ENCODE measurements at places on chromosomes 6 and 20. TPM values are rescaled to one million over a fixed set of nuclear protein-coding genes. Genes with fewer than 3 reads are reported as not detected.
A peak's percentile ranks its signal among the peaks of the same experiment; 100 is the strongest.

- no peaks in the 10 kb centered on the region for H3K27me3 ChIP-seq
- H3K4me1 ChIP-seq = peaks cover 3% of the 10 kb centered on the region
- H3K4me3 ChIP-seq = no peak overlapping the region
- no peaks in the 10 kb centered on the region for H3K36me3 ChIP-seq
- no peak for DNase-seq
These were observed 117.6 kb downstream of the SLC16A10 start for GRCh38 chr6:111204881-111205280.

DNA sequence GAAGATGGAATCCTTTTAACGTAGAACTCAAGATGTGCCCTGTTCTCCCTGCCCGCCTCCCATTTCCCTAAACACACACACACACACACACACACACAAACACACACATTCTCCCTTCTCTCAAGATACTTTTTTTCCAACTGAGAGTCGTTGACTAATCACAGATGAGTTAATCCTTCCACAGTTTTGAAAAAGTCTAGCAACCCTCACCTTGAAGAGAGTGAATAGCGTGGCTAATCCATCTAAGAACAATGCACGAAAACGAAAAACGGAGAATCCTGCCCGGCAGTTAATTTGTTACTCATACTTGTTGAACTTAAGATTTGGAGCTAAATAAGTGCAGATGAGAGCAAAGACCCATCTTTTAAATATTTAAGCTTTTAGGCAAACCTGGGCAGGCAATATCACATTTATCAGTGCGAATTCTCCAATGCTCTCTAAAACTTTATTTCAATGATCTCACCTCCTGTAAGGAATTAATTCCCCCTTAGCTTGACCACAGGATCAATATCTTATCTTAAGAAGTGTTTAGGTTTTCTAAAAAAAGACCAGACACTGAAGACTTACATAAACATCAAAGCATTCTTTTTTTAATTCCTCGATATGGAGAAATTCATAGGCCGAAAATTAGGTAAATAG, 1.1 kb downstream of the AGPAT4 start:
- peak overlapping the region; percentile 43 for H3K4me3 ChIP-seq
- H3K4me1 ChIP-seq = peaks cover 14% of the 10 kb centered on the region
- DNase-seq = peak; percentile 29
- H3K27me3 ChIP-seq = no peaks in the 10 kb centered on the region
- H3K27ac ChIP-seq = peak overlapping the region; percentile 73
- H3K36me3 ChIP-seq = no peaks in the 10 kb centered on the region

The EYS gene
- polyA plus RNA-seq = 0.68 TPM

DNA sequence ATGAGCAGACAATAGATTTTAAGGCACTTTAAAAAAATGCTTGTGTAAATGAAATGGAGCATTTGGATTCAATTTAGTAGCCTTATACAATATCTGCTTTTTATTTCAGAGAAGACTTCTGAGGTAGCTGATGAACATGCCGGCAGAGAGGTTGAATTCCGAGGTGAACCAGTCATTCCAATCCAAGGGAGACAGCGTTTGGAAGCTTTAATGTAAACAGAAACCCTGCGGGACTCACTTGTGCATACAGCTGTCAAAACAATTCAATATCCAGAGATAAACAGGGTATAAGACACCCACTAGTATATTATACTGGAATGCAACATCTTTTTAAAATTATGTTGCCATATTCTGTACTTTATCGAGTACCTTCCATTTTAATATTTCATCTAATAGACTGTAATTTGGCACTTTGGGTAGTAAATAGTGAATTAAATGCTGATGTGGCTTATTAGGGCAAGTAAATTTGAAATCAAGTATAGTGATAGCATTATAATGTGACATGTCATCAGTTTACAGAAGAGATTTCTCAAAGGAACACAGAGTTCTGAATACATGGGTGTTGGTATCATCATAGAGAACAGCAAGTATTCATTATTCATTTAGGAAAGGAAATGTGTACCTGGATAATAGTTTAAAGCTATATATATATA, 347.7 kb downstream of the PRKN start:
- H3K27ac ChIP-seq = no peak overlapping the region
- H3K4me1 ChIP-seq = peaks cover 6% of the 10 kb centered on the region
- no peaks in the 10 kb centered on the region for H3K27me3 ChIP-seq

The C6orf58 gene
- not detected for polyA plus RNA-seq

DNA sequence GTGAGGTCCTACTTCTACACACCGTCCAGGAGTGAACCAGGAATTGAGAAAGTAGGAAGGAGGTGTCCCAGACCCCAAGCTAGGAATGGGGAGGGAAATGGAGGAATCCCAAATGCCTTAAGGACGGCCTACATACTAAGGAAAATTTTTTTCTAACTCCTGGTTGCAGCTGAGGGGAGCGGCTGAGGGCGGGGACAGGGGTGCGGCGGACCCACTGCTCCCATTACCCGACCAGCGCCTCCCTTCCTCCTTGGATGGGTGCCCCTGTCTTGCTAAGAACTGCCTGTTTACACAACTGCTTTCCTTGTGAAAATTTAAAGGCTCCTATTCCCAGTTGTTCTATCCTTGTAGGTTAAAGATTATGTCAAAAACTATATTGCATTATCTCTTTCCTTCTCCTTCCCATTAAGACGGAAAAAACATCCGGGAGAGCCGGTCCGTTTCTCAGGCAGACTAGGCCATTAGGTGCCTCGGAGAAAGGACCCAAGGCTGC, 699 bp upstream of the HSPA1B start:
- peak; percentile 86 for DNase-seq
- peak overlapping the region; percentile 91 for H3K27ac ChIP-seq
- no peaks in the 10 kb centered on the region for H3K27me3 ChIP-seq
- no peaks in the 10 kb centered on the region for H3K36me3 ChIP-seq

DNA sequence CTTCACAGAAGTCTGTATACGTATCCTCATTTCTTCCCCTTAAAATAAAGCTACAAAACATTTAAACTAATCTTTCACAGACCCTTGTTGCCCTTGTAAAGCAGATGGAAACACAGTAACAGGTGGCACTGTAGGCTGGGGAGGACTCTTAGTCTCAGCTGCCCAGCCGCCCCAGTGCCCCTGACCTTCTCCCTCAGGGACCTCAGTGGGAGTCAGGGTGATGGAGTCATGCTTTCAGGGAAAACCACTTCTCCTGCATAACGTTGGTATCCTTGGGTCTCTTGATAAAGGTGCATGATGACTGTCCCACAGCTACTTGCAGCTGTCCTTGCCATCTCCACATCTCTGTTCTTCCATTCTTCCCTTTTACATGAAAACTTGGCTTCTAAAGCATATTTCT, 198.6 kb downstream of the CDKAL1 start:
- H3K27me3 ChIP-seq = no peaks in the 10 kb centered on the region
- H3K4me3 ChIP-seq = no peak overlapping the region
- H3K36me3 ChIP-seq = no peaks in the 10 kb centered on the region
- no peak overlapping the region for H3K27ac ChIP-seq
- no peaks in the 10 kb centered on the region for H3K4me1 ChIP-seq

GRCh38 chr6:133973109-133973971, 20.3 kb downstream of the TBPL1 start:
- no peaks in the 10 kb centered on the region for H3K27me3 ChIP-seq
- H3K27ac ChIP-seq = no peak overlapping the region
- H3K4me3 ChIP-seq = no peak overlapping the region
- DNase-seq = peak; percentile 67

- H3K4me1 ChIP-seq = no peaks in the 10 kb centered on the region
- DNase-seq = peak; percentile 93
- no peaks in the 10 kb centered on the region for H3K36me3 ChIP-seq
- H3K4me3 ChIP-seq = no peak overlapping the region
- no peak overlapping the region for H3K27ac ChIP-seq
These were observed 20.8 kb downstream of the C20orf203 start for GRCh38 chr20:32652739-32653526.

The RNF114 gene
- 65.8 TPM for polyA plus RNA-seq

GRCh38 chr6:63864671-63865318, 229.2 kb downstream of the PHF3 start:
- no peaks in the 10 kb centered on the region for H3K27me3 ChIP-seq
- DNase-seq = no peak
- H3K4me1 ChIP-seq = no peaks in the 10 kb centered on the region
- H3K36me3 ChIP-seq = no peaks in the 10 kb centered on the region
- no peak overlapping the region for H3K4me3 ChIP-seq

- H3K27ac ChIP-seq = no peak overlapping the region
- DNase-seq = no peak
- no peak overlapping the region for H3K4me3 ChIP-seq
- H3K27me3 ChIP-seq = no peaks in the 10 kb centered on the region
- no peaks in the 10 kb centered on the region for H3K36me3 ChIP-seq
These were observed 330.8 kb downstream of the BCKDHB start for GRCh38 chr6:80437221-80437620.

DNA sequence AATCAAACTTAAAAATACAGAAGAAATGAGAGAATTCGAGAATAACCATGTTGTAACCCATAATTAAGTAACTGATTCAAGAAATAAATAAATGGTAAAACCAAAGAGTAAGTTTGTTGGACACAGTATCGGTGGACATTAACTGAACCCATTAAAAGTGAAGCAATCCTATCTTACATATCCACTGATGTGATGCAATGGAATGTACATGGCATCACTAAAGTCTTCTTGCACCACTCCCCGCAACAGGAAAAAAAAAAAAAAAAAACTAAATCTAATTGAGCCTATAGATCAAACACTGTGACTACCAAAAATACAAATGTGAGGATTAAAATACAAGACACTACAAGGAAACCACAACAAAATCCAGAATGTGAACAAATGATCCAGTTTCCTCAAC, 7.9 kb downstream of the SNX14 start:
- H3K4me3 ChIP-seq = no peak overlapping the region
- no peaks in the 10 kb centered on the region for H3K27me3 ChIP-seq
- no peaks in the 10 kb centered on the region for H3K36me3 ChIP-seq
- H3K27ac ChIP-seq = no peak overlapping the region

GRCh38 chr20:925516-925915, 9.4 kb upstream of the ANGPT4 start:
- H3K4me1 ChIP-seq = no peaks in the 10 kb centered on the region
- H3K36me3 ChIP-seq = no peaks in the 10 kb centered on the region
- no peak overlapping the region for H3K4me3 ChIP-seq
- DNase-seq = no peak
- H3K27ac ChIP-seq = no peak overlapping the region
- no peaks in the 10 kb centered on the region for H3K27me3 ChIP-seq

GRCh38 chr6:43434001-43434840, 6.9 kb downstream of the ABCC10 start:
- no peaks in the 10 kb centered on the region for H3K36me3 ChIP-seq
- H3K27me3 ChIP-seq = no peaks in the 10 kb centered on the region
- peaks cover 30% of the 10 kb centered on the region for H3K4me1 ChIP-seq
- DNase-seq = no peak
- no peak overlapping the region for H3K27ac ChIP-seq

- H3K27ac ChIP-seq = no peak overlapping the region
- H3K4me1 ChIP-seq = peaks cover 7% of the 10 kb centered on the region
- no peak for DNase-seq
- no peak overlapping the region for H3K4me3 ChIP-seq
These were observed 14.2 kb downstream of the VAPB start for GRCh38 chr20:58403272-58403671.

- H3K27me3 ChIP-seq = no peaks in the 10 kb centered on the region
- H3K4me3 ChIP-seq = no peak overlapping the region
- no peak for DNase-seq
- H3K27ac ChIP-seq = no peak overlapping the region
These were observed 24.7 kb downstream of the PTPRK start for GRCh38 chr6:128495536-128496333.

The HLA-DPB1 gene
- 16.0 TPM for polyA plus RNA-seq

DNA sequence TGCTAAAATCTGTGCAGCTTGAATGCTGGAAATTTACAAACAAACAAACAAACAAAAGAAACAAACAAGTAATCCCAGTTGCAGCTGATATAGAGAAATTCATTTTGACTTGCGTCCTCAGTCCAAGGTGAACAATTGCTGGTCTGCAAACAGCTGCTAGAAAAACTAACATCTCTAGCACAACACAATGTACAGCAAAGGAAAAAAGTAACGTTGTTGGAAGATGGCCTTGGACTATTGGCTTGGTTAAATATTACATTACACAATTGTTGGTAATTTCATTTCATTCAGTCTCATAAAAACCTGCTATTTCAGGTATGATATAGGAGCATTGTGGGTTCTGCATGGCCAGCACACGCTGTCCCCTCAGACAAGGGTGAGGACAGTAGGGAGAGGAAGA, 50.0 kb downstream of the STMND1 start:
- no peaks in the 10 kb centered on the region for H3K27me3 ChIP-seq
- H3K4me1 ChIP-seq = no peaks in the 10 kb centered on the region
- no peaks in the 10 kb centered on the region for H3K36me3 ChIP-seq
- H3K27ac ChIP-seq = no peak overlapping the region

DNA sequence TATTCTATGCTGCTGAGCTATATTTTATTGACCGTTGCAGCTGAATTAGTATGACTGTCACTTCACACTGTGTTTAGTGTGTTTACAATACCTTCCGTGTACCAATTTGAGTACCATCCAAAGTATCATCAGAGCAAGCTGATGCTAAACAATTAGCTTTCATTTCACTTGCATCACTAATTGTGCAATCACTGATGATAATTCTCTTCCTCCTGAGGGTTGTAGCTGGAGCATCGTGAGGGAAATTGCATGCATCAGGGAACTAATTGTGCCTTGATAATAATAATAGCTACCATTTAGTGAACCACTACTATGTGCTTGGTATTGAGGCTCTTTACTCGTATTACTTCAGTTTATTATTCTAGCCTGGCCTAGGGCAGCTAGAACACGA, 384.8 kb upstream of the SOX4 start:
- no peaks in the 10 kb centered on the region for H3K36me3 ChIP-seq
- H3K4me1 ChIP-seq = peaks cover 5% of the 10 kb centered on the region
- no peak for DNase-seq
- no peaks in the 10 kb centered on the region for H3K27me3 ChIP-seq
- H3K4me3 ChIP-seq = no peak overlapping the region

DNA sequence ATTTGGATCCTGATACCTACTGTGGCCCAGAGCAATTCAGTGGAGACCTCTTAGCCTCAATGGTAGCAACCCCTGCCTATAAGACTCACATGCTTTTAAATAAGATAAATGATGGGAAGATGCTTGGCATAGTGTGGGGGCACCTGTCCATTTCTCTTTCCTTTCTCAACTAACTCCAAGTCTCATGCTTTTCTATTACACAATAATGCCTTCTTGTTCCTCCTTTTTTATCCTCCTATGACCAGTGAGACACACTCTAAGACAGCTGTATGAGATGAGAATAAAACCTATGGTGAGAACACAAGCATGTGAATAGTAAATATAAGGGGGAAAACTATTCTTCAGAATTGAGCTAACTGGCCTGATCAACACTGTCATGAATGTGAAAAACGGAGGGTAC, 147.0 kb upstream of the STXBP5 start:
- H3K4me3 ChIP-seq = no peak overlapping the region
- H3K27me3 ChIP-seq = no peaks in the 10 kb centered on the region
- no peaks in the 10 kb centered on the region for H3K36me3 ChIP-seq
- no peak overlapping the region for H3K27ac ChIP-seq

Data from hepatocyte (in vitro differentiated cells).